Stimulated activated CD4-positive, alpha-beta T cell treated with anti-CD3 and anti-CD28 coated beads, Interleukin-4, amount 100 ng/mL, for 1 hour (primary cell): ENCODE measurements at places on chromosomes 5 and 9.

- no peak for DNase-seq
Measured at GRCh38 chr5:81316571-81316970, 15.2 kb downstream of the ZCCHC9 start.

DNA sequence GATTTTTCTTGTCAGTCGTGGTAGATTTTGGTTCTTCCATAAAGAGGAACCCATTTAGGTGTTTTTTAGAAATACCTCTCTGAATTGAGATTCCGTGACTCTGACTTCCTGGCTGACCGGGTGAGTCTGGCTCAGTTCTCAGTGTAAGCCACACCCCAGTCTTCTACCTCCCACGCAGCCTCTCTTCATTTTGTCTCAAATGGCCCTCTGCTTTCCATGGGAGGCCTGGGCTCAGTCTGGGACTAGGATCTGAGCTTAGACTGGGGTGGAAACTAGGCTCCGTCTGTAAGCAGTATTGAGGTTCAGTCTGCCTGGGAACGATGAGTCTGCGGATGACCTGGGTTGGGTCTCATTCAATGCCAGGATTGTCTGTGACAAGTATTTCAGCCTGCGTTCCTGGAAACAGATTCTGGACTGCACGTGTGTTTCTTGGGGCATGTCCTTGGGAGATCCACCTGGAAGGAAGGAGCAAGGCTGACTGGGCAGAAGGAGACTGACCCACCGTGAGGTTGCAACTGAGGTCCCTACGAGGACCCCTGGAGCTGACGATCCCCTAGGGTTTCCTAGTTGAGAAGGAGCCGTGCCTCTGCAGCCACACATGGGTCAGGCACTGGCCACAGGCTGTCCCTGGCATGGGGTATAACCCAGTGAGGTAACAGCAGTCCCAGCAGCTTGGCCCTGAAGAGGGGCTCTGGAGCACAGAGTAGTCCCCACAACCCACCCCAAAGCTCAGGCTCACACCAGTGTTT, 12.4 kb upstream of the CRB2 start:
- no peak for DNase-seq

- no peak for DNase-seq
Measured at GRCh38 chr9:30058463-30058862, 2326.0 kb upstream of the ACO1 start.

GRCh38 chr9:4927701-4928100, 57.4 kb upstream of the JAK2 start:
- DNase-seq, result no peak

GRCh38 chr5:173554989-173555705, 61.3 kb downstream of the BOD1 start:
- DNase-seq, result no peak

DNA sequence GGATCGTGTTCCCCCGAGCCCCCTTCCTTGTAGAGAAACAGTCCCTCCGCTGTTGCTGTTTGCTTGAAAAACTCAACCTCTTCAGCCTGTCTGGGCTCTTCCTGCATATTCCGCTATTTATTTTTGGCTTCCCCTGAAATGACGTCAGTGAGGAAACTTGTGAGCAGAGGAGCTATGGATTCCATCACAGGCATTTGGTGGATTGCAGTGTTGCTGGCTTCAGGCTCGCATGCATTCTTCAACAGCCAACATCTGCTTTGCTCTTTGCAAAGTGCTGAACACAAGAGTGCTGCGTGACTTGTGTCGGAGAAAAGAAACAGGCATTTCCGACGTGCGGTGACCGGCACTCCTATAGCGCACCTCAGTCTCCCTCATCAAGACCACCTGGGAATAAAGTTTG, 232.7 kb downstream of the RFK start:
- no peak for DNase-seq

- no peak for DNase-seq
Measured at GRCh38 chr9:81076131-81076530, 613.2 kb downstream of the TLE1 start.

- no peak for DNase-seq
Measured at GRCh38 chr9:75188756-75189155, 100.4 kb downstream of the OSTF1 start.

DNA sequence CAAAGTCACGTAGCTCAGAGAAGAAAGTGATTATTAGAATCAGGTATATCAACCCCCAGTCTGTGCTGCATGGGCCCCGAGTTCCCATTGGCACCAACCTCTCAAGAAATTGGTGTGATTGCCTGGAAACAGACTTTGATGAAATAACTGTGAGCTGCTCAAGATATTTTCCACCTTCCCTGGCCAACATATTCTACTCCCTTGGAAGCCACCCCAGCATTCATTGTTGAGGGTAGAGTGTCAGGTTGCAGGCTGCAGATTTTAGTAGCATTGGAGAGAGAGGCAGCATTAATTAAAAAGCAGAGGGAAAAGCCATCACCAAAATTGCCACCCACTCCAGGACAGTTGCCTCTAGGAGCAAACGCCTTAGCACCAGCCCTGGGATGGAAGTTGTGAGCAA, 154.2 kb upstream of the TNPO1 start:
- no peak for DNase-seq

DNA sequence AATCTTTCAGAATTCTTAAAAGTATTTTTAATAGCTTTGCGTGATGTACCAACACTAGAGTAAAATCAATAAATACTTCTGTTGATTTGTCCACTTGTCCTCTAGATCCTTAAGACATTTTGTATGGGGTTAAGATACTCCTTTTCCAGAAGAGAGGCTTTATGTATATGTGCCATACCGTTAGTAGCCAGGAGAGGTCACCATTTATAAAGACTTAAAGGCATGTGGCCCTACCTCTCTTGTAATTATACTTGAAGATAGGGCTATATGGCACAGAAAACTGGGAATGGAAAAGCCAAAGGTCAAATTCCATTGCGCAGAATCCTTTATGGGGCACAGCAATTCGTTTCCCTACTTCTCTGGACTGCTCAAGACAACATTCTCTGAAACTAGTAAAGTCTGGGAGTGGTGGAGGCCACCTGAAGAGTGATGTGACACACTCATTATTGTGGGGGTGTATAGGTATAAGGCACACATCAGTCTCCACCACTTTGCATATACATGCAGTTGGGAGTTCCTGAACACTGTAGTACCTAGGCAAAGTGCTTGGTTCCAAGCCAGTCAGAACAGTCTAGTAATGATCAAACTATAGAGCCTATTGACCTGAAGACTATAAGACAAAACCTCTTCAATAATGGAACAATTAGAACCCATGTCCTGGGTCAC, 140.1 kb upstream of the FBXL17 start:
- DNase-seq, result no peak

GRCh38 chr9:135139366-135139959, 52.0 kb downstream of the OLFM1 start:
- no peak for DNase-seq

DNA sequence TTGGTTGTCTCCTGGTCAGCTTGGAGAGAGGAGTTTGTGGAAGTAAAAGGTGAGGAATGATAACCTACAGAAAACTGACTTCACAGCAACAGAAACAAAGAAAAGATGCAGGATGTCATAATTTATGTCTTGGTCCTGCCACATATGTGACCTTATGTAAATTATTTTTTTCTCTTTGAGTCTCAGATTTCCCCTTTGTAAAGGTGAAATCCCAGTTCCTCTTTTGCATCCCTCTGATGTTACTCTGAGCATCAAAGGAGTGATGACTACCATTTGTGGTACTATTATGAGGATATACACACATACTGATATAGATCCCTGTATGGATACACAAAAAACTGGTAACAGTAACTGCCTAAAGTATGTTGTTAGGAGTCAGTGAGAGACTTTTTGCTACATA, 1.4 kb upstream of the THG1L start:
- DNase-seq, result no peak

- no peak for DNase-seq
Measured at GRCh38 chr5:56123531-56124243, 109.4 kb downstream of the ANKRD55 start.

DNA sequence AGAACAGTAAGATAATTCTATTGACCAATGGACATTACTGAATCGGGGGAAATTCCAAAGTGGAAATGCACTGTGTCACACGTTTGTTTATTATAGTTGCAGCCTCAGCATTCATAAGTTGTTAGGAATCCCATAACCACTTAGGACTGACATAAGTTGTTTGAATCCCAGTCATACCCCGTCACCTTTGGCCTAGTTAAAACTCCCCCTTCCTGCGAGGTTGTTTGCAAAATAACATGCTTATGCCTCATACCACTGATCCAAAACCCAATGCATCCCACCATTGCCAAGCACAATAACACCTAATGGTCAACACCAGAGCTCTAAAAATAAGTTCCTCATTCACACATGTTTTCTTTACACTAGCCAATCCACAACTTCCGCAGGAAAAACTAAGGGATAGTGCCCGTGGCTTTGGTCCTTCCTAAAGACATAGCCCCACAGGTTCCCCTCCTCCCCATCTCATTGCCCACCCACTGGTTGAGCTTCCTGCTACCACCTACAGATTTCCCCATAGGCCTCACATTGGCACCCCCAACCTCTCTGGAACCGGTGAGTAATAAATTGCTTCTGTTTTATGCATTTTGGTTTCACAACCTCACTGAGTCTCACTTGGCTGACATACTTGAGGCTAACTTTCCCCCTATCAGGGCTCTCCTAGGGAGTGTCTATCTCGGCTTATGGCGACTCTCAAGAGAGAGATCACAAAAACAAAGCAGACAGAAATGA, 42.3 kb upstream of the MUSK start:
- no peak for DNase-seq

DNA sequence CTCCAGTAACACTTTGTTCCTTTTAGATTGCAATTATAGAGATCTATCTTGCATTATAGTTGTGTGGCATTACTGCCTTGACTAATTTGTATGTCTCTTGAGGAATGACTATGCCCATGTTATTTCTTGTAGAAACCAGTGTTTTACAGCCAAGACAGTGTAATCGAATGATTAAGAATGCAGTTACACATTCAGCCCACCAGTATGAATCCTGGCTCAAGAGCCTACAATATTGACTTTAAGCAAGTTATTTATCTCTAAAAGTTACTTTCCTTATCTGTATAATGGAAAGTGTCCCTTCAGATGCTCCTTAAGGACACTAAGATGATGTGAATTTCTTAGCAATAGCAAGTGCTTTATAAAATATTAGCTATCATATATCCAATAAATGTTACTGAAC, 9.7 kb upstream of the SNX24 start:
- DNase-seq, result no peak

DNA sequence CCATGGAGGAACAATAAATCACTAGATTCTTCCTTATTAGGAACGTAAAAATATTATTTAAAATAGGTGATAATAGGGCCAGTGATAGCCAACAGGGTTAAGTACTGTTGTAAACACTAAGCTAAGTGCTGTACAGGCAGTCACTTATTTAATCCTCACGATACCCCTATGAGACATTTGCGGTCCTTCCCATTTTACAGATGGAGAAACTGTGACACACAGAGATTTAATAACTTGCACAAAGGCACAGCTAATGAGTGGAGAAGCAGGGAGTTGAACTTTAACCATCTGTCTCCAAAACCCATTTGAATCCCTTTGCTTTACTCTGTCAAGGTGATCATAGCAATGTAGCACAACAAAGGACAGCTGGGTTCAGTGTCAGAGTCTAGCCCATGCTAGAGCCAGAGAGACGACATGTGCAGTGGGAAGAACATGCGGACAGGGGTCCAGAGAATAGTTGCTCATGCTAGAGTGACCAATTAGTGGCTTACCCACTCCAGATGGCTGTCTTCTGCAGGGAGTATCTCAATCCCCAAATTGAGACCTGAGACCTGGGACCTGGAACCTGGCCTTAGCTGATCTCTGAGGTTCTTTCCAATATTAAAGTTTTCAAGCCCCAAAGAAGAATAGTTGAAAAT, 28.9 kb downstream of the STXBP1 start:
- no peak for DNase-seq

- DNase-seq, result no peak
Measured at GRCh38 chr5:68540798-68541590, 325.4 kb downstream of the PIK3R1 start.

- DNase-seq, result no peak
Measured at GRCh38 chr9:69363191-69363590, 38.2 kb downstream of the ENTREP1 start.

GRCh38 chr5:144487207-144487606, 316.5 kb downstream of the KCTD16 start:
- no peak for DNase-seq

GRCh38 chr9:93126825-93127368, 7.2 kb downstream of the NINJ1 start:
- DNase-seq, result no peak

- no peak for DNase-seq
Measured at GRCh38 chr9:97980918-97981845, 2.0 kb upstream of the ANP32B start.

- no peak for DNase-seq
Measured at GRCh38 chr5:1270933-1271914, 23.6 kb downstream of the TERT start.

DNA sequence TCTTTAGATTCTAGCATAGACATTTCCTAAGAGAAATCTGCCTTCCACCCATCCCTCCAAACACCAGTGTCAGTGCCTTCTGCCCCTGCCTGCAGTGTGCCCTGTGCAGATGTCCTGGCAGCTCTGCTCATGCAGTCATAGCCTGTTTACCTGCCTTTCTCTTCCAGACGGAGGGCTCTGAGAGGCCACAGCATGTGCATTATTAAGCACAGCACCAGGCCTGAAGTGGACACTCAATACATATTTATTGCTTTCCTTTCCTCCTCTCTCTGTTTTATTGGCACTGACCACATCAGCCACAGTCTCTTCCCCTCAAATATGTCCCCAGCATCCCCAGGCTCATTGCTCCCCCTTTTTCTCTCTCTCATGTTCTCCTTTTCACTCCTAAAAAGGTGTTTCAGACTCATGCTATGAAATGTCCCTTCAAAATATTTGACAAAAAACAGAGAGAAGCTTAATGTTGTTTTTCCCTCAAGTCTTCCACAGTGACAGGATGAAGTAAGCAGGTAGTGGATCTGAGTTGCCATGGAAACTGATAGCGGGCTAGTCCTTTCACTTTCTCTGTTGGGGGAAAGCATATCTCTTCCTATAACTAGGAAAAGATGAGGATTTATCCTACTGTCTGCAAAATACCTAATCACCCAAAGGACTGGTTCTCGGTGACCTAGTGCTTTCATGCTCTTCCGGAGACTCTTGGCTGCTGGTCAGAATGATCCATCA, 100.9 kb downstream of the ATP10B start:
- DNase-seq, result no peak

GRCh38 chr5:118293378-118293777, 695.0 kb downstream of the DTWD2 start:
- DNase-seq, result no peak

- no peak for DNase-seq
Measured at GRCh38 chr9:86575825-86576525, 221.8 kb upstream of the TUT7 start.

DNA sequence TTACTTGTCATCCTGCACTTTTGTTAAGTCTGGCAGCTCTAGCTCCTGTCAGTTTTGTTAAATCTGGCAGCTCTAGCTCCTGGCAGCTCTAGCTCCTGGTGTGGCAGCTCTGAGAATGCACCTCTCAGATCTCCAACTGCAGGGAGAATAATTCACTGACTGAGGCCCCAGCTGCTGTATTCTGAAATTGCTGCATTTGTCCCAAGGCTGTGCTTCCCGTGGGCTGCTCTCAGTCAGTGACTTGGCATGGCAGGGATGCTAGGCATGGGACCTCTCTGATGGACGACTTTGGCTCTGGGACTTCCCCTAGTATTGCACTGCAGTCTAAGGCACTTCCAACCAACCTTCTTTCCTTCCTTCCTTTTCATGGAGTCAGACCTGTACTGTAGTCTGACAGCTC, 475.7 kb downstream of the CCDC171 start:
- no peak for DNase-seq
